ENCODE measurements at places on chromosomes 1 and 21.

DNA sequence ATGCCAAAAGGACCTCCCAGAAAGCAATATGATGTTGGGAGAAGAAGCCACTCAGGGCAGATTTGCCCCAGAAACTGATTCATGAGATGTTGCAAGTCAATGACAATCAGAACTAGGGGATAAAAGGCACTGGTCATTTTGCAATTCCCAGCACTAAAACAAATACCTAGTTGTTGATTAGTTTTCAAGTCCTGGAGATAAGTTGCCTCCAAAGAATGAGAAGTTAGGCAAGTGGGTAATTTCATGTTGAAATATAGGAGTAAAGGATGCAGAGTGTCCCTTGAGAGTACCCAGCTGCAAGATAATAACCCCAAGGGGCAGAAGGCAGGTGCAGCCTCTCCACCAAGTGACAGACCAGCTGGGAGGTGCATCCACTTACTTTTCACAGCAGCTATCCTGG is 363.6 kb downstream of the PBX1 start:
- no peak for DNase-seq

- no peak for DNase-seq
Observed at GRCh38 chr1:198749279-198749678, 110.4 kb downstream of the PTPRC start.

GRCh38 chr1:248404024-248404423 is 1.2 kb downstream of the OR2T1 start:
- no peak for DNase-seq

DNA sequence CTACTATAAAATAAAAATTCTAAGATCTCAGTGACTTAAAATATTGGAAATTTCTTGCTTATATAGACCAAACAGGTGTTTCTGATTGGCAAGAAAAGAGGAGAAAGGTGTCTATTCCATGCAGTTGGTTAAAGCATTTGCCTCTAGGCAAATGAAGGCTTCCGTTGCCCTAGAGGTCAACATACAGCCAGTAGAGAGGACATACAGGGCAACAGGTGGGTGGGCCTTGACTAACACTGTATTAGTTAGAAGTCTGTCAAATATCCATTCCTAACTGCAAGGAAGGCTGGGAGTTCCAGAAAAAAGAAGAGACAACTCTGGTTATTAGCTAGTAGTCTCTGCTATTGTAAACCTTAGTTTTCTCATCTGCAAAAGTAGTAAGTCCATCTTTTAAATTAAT is 43.0 kb downstream of the TNFSF4 start:
- DNase-seq: no peak

Data from activated naive CD8-positive, alpha-beta T cell treated with anti-CD3 and anti-CD28 coated beads for 36 hours (primary cell).